ENCODE measurements at places on chromosomes 2 and 18.

- DNase-seq: no peak
These were observed 16.5 kb upstream of the CYTIP start for GRCh38 chr2:157460384-157460837.

- DNase-seq: no peak
These were observed 51.6 kb upstream of the DSEL start for GRCh38 chr18:67568166-67568565.

DNA sequence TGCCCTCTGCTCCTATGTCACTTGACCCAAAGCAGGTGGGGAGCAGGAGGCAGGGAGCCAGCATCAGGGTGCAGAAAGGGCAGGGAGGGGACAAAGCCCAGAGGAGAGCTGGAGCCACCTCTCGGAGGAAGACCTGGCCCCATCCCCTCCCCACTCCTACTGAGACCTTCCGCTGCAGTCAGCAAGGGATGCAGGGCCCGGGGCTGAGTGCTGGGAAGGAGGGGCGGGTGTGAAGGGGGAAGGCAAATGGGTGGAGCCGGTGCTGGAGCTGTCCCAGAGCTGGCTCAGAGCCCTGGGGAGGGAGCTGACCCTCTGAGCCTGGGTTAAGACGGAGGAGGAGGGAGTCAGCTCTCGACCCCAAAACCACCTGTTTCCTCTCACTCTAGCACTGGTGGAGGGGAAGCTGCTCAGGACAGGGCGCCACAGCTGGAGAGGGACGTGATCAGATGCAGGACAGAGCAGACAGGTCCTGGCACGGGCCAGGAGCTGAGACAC, 33.8 kb downstream of the HS1BP3 start:
- DNase-seq: no peak

DNA sequence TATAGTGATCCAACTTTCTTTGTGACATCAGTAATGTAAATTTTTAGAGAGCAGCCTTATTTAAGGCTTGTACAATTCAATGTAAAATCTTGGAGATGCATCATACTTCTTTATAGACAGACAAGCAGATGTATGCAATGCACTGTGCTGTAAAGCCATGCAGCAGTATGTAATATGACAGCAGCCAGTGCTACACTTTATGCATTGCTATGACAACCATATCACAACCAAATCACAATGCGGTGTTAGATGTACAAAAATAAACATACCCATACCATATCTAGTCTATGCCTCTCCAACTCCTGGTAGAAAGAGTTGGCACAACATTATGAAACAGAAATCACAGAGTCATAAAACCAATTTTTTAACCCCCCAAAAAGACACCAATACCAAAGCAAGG, 110.3 kb upstream of the WDSUB1 start:
- no peak for DNase-seq

DNA sequence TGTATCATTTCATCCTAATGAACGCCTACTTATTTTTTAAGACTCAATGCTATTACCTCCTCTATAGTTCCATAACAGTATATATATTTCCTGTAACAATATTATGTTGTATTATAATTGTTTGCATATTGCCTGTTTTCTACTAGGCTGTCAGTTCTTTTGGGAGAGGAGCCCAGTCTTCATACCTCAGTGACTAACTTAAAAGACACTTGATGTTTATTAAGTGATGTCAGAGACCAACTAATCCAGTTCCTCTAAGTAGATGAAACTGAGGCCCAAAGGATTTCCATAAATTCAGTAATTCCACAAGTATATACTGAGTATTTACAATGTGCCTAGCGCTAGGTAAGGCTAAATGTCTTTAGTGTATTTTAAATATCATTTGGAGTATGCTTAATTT, 48.9 kb upstream of the AAK1 start:
- no peak for DNase-seq

GRCh38 chr2:129709956-129710598, 269.4 kb upstream of the RAB6C start:
- no peak for DNase-seq

- no peak for DNase-seq
These were observed 144.7 kb downstream of the COL6A3 start for GRCh38 chr2:237269138-237269875.

DNA sequence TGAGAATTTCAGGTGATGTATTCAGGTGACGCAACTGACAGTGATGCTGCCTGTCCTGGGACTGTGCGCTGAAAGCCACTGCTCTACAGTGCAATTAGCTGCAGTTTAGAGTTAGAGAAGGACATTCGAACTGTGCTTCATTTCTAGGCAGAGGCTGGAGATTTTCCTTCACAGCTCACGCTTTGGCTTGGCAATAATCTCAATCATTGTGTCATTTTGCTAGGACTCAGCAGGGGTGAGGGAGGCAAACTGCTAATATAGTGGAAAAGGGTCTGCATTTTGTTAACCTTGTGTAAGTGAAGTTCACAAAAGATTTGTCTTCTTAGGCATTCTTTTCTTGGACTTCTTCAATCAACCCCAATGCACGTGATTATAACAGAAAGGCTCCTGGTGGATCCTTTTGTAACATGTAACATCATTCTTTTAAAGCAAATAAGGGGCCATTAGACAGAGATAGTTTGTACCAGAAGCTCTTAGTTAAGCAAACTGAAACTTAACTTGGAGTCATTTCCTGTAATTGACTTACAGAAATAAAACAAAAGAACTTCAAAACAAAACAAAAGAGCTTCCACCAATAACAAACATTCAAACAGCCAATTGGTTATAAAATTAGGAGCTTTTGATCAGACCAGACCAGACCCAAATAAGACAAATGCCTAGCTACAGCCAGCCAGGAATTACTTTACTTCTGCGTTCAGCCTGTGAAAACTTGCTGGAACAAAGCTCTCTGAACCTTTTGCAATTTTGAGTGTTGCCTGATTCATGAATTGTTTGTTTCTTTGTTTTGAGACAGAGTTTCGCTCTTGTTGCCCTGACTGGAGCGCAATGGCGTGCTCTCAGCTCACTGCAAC, 1376.3 kb upstream of the CELF4 start:
- no peak for DNase-seq

GRCh38 chr2:153871231-153872221, at the start of gene GALNT13:
GALNT13 (plus strand) TSS chr2:153871922.
- no peak for DNase-seq

DNA sequence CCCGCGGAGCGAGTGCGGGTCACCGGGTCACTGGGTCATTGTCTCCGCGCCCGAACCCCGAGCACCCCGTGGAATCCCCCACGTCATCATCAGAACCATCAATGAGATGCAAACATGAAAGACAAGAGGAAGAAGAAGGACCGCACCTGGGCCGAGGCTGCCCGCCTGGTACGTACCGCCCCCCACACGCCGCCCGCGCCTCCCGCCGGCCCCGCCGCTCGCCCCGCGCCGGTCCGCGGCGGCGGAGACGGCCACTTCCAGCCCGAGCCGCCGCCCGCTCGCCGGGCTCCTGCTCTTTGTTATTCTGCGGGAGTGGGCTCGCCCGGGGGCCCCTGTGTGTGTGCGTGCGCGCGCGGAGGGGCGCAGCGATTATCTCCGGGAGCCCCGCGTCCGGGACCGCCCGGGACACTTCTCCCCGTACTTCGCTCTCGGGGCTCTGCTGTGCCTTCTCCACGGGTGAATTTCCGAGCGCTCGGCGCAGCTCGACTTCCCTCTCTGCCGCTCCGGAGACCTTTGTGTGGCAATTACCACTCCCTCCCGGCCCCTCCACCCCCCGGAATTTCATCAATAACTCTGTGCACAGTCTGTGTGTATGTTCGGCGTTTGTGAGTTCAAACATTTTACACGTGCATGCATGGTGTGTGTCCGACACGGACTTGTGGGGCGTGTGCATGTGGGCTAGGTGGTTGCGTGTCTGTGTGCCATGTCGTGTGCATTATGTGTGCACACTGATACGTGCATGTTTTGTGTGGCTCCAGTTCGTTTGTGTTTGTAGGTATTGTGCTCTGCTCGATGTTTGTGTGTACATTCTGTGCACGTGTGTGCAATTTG, 714 bp downstream of the ASXL3 start:
- no peak for DNase-seq

GRCh38 chr18:52572036-52573000, 232.3 kb downstream of the DCC start:
- no peak for DNase-seq

GRCh38 chr2:190497428-190497827, 37.1 kb downstream of the NEMP2 start:
- DNase-seq: no peak

- DNase-seq: no peak
These were observed at the start of gene NTSR2 for GRCh38 chr2:11669454-11670291. NTSR2 (minus strand) TSS chr2:11670195; CDS start chr2:11670129, 66 bp downstream.

DNA sequence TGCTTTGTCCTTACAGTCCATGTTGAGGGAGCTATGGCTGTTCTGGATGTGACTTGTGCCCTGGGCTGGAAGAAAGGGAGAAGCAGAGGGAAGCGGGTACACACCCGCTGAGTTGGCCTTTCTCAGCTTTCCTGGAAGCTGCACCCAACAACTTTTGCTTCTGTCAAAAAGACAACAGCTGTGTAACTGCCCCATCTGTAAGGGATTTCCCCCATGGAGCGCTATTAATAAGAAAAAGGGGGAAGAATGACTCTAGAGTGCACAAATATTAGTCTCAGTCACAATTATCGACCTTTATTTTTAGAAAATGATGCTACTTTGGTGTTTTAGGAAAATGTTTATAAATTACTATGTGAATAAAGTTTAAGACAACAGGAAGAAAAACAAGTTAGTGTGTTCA, 368.3 kb downstream of the RAD51AP2 start:
- DNase-seq: no peak

DNA sequence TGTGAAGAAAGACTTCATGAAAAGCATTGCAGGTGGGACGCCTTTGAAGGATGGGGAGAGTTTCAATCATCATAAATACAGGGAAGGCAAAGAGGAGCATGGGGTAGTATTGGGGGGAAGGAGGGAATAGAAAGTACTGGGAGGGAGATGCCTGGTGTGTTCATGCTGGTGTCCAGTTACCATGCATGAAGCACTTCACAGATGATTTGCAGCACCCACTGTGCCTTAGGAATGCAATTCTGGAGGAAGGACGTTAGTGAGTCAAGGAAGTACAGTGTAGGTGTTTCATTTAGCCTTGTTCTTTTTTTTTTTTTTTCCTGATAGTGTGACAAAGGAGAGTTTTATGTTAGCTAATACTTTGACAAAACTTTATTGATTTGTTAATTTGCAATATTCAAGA, 36.8 kb downstream of the ADAM23 start:
- DNase-seq: no peak

DNA sequence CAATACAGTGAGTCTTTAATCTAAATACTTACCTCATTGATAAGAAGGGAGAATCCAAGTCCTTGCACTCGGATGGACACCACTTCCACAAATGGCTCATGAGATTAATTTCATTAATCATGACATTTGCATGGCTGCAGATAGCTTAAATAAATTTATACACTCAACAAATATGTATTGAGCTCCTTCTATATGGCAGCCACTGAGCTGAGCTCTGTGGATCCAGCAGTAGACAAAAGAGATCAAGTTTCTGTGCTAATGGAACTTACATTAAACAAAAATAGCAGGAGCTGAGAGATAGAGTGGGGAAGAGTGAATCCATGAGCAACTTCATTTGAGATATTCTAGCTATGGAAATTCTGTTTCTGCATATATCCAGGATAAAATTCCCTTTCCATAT, 44.4 kb downstream of the RAB27B start:
- no peak for DNase-seq

DNA sequence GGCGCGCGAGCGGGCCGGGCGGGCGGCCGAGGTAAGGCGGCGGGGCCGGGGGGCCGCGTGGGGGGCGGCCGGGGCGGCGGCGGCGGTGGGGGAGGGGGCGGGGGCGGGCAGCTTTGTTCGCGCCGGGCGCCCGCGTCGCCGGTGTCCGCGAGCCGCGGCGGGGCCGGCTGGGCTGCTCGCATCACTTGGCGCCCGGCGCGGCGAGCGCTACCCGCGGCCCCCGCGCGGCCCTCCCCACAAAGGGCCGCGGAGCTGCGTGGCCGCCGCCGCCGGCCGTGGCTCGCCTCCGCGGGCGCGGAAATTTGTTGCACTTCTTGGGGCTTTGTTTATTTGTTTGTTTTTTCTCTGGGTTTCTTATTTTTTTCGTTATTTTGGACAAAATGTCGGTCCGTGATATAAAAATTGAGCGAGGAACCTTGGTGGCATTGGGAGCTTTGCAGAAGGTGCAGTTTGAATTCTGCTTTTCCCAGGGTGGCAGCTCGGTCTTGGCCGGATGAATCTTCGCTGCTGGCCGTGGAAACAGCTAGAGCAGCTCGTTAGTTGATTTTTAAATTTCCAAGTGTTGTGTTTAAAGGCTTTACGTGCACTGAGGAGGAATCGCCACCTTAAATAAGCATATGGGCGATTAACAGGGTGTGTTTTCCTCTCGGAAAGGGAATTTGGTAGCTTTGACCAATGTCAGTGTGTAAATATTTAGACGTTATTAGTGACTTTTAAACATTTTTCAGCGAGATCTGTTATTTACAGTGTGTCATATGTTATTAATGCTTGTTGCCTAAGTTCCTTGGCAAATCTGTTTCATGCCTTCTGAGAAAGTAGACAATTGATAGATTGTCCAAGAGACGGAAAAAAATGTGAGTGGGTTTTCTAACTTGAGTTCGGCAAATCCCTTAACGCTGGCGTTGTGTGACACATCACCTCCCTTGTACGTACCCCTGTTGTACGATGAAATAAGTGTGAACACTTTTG, 822 bp downstream of the UBE2E3 start:
- no peak for DNase-seq

DNA sequence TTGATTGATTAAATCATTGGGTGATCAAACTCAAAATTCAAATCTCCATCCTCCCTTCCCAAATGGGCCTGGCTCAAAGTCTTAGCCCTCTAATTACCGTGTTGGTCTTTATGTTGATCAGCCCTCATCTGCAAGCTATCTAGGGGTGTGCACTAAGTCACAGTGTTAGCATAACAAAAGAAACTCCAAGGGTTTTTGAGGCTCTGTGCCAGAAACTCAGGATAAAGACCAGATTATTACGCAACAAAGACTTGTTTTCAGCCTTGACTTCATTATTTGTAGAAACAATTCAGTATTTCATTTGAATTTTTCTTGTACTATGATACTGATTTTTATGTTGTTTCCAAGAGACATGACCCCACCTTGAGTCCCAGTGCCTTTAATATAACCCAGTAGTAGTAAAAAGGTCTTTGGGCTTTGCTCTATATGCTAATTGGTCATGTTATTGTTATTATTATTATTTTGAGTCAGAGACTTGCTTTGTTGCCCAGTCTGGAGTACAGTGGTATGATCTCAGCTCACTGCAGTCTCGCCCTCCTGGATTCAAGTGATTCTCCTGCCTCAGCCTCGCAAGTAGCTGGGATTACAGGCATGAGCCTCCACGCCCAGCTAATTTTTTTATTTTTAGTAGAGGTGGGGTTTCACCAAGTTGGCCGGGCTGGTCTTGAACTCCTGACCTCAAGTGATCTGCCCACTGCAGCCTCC, 13.9 kb downstream of the PSMD14 start:
- no peak for DNase-seq

GRCh38 chr2:165814473-165814872, 20.4 kb upstream of the GALNT3 start:
- DNase-seq: no peak

- DNase-seq: no peak
These were observed 35.1 kb downstream of the EVA1A start for GRCh38 chr2:75525434-75526310.

GRCh38 chr2:231720987-231721966, 13.0 kb downstream of the PTMA start:
- no peak for DNase-seq

Measured in stimulated activated CD8-positive, alpha-beta memory T cell treated with anti-CD3 and anti-CD28 coated beads, Interleukin-7, amount 100 ng/mL, for 1 hour (primary cell).